ENCODE measurements at places on chromosomes 11 and 22.

- DNase-seq, result no peak
Measured at GRCh38 chr11:86594746-86595145, 77.7 kb downstream of the ME3 start.

GRCh38 chr11:26276798-26277424 lies 55.0 kb upstream of the ANO3 start:
- DNase-seq, result no peak

DNA sequence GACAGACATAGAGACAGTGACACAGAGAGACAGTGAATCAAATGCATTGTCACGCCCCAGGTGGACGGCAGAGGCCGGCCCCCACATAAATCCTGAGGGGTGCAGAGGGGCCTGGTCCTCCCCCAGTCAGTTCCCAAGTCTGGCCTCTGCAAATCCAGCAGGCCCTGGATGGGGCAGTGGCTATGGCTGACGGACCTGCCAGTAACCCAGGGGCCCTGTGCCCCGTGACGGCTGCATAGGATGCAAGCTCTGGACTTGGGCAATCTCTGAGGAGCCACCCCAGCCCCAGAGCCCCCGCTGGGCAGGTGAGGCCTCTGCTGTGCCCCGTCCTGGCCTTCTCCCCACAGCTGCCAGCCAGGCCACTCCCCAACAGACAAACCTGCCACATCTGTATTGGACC lies 204.5 kb downstream of the BRD1 start:
- no peak for DNase-seq

DNA sequence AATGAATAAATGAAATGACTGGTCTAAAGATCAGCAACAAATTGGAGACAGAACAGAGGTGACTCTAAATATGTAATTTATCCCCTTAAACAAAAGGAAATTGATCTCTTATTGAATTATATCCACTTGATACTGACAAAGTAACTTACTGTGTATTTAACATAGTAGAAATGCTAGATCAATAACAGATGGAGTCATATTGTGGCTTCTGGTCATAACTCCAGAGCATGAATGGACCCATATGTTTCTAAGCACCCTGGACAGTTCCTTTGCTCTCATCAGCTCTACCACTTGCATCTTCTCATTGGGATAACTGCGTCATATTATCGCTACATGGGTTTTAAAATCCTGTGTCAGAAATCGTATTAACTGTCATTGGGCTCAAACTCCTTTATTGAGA lies 222.3 kb downstream of the ETS1 start:
- no peak for DNase-seq

GRCh38 chr11:94574193-94574961 lies 7.2 kb downstream of the PIWIL4 start:
- DNase-seq, result peak; percentile 92

DNA sequence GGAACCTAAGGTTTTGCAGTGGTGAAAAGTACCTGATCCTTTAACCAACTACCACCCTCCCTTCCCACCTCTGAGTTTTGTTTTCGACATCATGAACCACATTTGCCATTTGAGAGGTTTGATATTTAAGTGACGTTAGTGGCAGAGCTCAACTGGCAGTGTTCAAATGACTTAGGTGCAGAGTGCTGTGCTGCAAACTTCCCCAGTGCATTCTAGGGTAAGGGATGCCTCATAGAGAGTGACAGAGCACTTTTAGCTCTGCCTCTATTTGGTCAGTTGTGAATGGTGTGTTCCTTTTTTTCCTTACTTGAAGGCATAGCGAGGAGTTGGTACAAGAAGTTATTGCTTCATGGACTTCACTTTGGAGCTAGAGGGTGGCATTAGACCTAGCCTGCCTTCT lies 9.4 kb downstream of the BMAL1 start:
- no peak for DNase-seq

DNA sequence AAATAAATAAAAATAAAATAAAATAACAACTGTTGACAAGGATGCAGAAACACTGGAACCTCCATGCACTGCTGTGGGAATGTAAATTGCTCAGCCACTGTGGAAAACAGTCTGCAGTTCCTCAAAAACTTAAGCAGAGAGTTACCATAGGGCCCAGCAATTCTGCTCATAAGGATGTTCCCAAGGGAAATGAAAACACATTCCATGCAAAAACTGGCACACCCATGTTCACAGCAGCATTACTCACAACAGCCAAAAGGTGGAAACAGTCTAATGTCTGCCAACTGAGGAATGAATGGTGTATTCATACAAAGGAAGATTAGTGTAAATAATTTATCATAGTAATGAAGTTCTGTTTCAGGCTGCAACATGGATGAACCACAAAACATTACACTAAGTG lies 3.2 kb upstream of the KRTAP5-10 start:
- DNase-seq, result no peak

DNA sequence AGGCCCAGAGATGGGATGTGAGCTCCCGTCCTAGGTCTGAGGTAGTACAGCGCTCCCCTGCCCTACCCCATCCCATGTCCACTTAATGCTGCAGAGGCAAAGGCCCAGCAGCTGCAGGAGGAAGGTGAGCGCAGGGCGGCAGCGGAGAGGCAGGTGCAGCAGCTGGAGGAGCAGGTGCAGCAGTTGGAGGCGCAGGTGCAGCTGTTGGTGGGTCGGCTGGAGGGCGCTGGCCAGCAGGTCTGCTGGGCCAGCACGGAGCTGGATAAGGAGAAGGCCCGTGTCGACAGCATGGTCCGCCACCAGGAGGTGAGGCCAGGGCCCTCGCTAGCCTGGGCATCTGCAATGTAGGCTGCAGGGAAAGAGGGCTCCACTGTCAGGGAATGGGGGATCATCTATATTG lies 15.2 kb downstream of the CCDC157 start:
- no peak for DNase-seq

DNA sequence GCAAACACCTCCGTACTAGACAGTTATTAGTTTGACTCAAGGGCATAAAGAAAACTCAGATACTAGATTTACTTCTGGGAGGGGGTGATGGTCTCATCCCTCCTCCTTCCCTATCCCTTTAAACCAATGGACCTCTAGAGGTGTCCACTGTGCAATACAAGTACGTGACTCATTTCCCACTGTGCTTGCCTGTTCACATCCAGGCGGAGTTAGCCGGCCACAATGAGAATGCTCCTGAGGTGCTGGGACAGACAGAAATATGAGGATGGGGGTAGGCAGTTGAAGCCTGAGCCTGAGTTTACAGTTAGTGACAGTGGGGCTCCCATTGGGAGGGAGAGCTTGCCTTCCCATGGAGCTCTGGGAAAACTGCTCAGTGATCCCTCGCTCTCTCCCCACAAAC lies 8.4 kb upstream of the PMM1 start:
- no peak for DNase-seq

DNA sequence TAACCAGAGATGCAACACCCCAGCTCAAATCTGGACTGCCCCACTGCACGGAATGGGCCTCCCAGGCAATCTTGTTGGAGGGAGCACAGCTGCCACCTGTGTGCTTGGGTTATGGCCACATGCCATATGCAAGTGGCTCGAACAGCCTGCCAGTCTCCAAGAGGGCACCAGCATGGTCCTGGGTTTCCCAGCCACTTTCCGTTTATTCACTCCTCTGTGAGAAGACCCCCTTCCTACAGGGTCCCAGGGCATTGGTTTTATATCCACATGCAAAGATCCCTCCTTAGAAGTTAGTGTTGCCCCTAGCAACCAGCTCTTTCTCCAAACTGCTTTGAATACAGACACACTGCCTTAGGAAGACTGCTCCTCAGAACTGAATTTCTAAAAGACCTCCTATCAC lies 487.8 kb downstream of the BUD13 start:
- no peak for DNase-seq

GRCh38 chr11:19770277-19770676 lies 57.6 kb downstream of the NAV2 start:
- DNase-seq, result no peak

GRCh38 chr11:67056267-67057204 lies at the start of gene RHOD:
Gene RHOD (plus strand): TSS chr11:67056847. CDS start chr11:67056903, 56 bp downstream.
- DNase-seq, result no peak

- DNase-seq, result no peak
Measured at GRCh38 chr11:125090816-125091215, 20.6 kb downstream of the TMEM218 start.

- no peak for DNase-seq
Measured at GRCh38 chr11:61533039-61533375, 24.5 kb downstream of the LRRC10B start.

- no peak for DNase-seq
Measured at GRCh38 chr11:68867066-68867465, 25.4 kb upstream of the CPT1A start.

DNA sequence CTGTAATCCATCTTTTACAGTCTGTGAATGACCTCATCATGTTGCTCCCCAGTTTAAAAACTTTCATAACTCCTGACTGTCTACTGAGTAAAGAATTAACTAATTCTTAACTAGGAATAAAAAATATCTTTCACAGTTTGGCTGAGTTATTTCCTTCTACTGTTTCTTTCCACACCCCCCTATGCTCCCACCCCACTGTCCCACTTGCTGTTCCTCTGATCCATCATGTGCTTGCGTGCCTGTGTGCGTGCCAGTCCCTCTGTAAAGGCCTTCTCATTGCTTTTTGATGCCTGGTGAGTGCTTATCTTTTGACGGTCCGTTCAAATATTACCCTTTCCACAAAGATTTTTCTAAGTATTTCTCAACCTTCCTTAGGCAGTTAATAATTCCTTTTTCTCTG lies 55.6 kb downstream of the ATG16L2 start:
- DNase-seq, result no peak

- DNase-seq, result no peak
Measured at GRCh38 chr11:123069908-123070821, 8.2 kb upstream of the HSPA8 start.

- no peak for DNase-seq
Measured at GRCh38 chr22:46465793-46466192, 71.6 kb downstream of the CELSR1 start.

DNA sequence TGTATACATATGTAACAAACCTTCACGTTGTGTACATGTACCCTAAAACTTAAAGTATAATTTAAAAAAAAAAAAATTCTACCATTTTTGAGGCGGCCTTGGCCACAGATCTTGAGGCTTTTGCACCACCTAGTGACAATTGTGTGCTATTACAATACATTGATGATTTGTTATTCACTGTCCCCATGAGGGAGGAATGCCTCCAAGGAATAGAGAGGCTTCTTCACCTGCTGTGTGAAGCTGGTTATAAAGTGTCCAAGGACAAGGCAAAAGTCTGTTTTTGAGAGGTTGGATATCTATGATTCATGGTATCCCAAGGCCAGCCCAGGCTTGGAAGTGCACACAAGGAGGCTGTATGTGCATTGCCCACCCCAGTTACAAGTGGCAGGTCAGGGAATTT lies 30.7 kb downstream of the SLC22A25 start:
- no peak for DNase-seq

DNA sequence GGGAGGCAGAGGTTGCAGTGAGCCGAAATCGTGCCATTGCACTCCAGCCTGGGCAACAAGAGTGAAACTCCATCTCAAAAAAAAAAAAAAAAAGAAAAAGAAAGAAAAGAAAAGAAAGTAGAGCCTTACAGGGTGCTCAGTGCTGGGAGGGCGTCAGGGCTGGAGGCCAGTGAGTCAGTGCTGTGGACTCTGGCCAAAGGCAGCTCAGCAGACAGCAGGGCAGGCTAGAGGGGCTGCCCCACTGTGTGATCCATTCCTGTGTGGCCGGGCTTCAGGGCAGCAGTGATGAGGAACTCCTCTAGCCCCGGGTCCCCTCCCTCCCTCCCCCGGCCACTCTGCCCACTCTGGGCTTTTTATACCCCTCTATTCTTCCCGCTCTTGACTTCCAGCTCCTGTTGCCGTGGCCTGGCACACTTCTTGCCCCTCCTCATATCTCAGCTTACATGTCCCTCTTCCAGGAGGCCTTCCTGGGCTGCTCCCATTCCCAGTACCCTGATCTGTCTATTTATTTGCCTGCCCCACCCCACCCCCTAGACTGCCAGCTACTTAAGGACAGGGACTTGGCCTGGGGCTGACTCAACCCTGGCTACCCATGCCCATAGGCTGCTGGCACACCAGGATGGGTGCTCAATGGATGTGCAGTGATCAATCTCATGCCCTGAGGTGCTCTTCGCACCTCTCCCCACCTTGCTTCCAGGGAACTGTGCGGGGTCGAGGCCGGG lies 10.1 kb downstream of the SYT12 start:
- DNase-seq, result no peak

Measured in SIG-M5 (cell line).